ENCODE measurements at places on chromosomes 16 and 17. TPM values are rescaled to one million over a fixed set of nuclear protein-coding genes. Genes with fewer than 3 reads are reported as not detected.
A peak's percentile ranks its signal among the peaks of the same experiment; 100 is the strongest.

Gene HIGD1B
- not detected for total RNA-seq

Gene MAP3K14
- 48.7 TPM for total RNA-seq

Gene CBX2
- 0.06 TPM for total RNA-seq

GRCh38 chr16:52621651-52622050 lies 74.7 kb upstream of the TOX3 start:
- H3K27ac ChIP-seq: no peak overlapping the region
- H3K36me3 ChIP-seq: no peaks in the 10 kb centered on the region
- no peak for DNase-seq
- no peak overlapping the region for H3K4me3 ChIP-seq
- H3K27me3 ChIP-seq: no peaks in the 10 kb centered on the region
- no peaks in the 10 kb centered on the region for H3K4me1 ChIP-seq

DNA sequence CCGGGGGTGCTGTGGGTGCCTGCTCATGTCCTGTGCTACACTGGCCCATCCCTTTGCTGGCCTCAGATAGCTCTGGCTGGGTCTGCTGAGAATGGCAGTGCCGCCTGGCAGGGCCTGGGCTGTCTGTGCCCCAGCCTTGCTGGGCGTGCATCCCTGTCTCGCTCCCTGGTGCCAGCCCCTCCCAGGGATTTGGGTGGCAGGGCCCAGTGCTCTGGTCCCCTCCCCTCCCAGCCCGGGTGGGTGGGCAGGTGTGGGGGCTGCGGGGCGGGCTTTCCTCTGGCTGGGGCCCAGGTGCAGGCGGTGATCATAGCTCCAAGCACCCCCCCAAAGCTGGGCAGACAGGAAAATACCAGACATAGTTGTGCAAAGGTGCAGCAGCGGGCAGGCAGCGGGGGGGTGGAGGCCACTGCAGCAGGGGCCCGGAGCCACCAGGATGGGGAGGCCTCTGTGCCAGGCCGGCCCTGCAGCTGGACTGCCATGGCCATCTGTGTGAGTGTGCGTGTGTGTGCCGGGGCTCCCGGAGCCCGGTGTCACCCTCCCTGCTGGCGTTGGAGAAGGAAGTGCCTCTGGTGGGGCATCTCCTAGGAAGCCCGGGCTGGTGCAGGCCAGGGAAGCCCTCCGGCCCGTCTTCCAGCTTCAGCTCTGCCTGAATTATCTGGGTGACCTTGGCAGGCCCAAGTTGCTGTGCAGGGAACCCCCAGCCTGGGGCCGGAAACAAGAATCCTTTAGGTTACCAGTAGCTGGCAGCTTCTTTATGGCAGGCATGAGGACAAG lies 7.4 kb downstream of the GLIS2 start:
- peaks cover 12% of the 10 kb centered on the region for H3K4me1 ChIP-seq
- no peak overlapping the region for H3K4me3 ChIP-seq
- no peaks in the 10 kb centered on the region for H3K36me3 ChIP-seq

Gene CXCL16
- 3.2 TPM for total RNA-seq

Gene CCL3
- total RNA-seq: 4.2 TPM

- no peak overlapping the region for H3K27ac ChIP-seq
- H3K4me3 ChIP-seq: no peak overlapping the region
- no peak for DNase-seq
Observed at GRCh38 chr17:29331075-29331707, 37.2 kb upstream of the NUFIP2 start.

DNA sequence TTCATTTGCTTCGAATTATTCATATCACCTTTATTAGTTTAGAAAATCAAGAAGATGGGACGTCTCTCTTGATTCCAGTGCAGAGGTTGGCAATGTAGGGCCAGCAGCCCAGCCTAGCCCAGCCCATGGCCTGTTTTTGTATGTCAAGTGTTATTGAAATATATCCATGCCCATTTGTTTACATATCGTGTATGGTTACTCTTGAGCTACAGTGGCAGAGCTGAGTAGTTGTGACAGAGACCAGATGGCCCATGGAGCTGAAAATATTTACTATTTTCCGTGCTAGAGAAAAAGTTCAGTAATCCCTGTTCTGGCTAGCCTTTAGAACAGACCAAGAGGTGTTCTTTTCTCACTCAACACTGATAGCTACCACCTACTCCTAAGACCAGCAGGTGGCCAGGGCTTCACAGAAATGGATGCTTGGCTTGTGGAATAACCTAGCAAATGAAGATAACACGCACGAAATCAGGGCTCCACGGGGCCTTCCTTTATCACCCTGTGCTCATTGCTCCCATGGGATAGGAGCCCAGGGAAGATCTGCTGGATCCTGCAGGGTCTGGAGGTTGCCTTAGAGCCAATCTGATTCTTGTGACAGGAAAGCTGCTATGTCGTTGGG lies 123.2 kb upstream of the ANKFN1 start:
- H3K27me3 ChIP-seq: no peaks in the 10 kb centered on the region
- DNase-seq: no peak
- no peak overlapping the region for H3K27ac ChIP-seq
- no peak overlapping the region for H3K4me3 ChIP-seq
- H3K4me1 ChIP-seq: no peaks in the 10 kb centered on the region

DNA sequence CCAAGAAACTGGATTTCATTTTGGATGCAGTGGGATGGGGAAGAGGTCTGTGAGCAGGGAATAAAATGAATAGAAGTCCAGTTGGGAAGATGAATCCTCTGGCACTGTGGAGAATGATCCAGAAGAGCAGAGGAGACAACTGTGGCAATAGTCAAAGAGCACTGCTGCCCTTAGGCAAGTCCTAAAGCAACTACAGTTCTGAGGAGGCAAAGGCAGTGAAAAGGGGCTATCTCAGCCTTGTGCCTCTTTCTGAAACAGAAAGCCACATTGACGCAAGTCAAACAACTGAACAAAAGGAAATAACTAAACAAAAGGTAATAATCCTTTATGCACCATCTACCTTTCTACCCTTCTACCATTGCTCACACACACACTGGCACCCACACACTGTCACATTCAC lies 238.0 kb upstream of the AXIN2 start:
- no peak for DNase-seq
- H3K36me3 ChIP-seq: no peaks in the 10 kb centered on the region
- H3K27ac ChIP-seq: no peak overlapping the region
- no peak overlapping the region for H3K4me3 ChIP-seq
- H3K27me3 ChIP-seq: no peaks in the 10 kb centered on the region
- no peaks in the 10 kb centered on the region for H3K4me1 ChIP-seq

Gene GPRC5B
- not detected for total RNA-seq

- peaks cover 45% of the 10 kb centered on the region for H3K4me1 ChIP-seq
- peak; percentile 42 for DNase-seq
- H3K27me3 ChIP-seq: no peaks in the 10 kb centered on the region
- peak overlapping the region; percentile 78 for H3K4me3 ChIP-seq
- H3K36me3 ChIP-seq: peaks cover 19% of the 10 kb centered on the region
Observed at GRCh38 chr17:16439303-16439791, 24.0 kb downstream of the TRPV2 start.

DNA sequence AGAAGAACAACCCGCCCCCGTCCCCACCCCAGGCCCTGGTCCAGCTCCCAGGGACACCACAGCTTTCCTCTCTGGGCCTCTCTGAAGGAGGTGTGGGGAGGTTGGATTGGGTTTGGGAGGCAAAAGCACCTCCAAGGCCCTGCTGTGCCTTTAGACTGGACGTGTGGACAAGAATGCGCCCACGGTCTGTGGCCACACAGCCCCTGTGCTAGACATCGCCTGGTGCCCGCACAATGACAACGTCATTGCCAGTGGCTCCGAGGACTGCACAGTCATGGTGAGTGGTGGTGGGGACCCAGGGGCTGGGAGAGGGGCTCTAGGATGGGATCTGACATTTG lies 3.0 kb downstream of the CORO1A start:
- H3K27ac ChIP-seq: peak overlapping the region; percentile 77
- no peaks in the 10 kb centered on the region for H3K27me3 ChIP-seq
- peak overlapping the region; percentile 91 for H3K4me3 ChIP-seq
- no peak for DNase-seq

All from CD4-positive, alpha-beta memory T cell (primary cell).